ENCODE measurements at places on chromosomes 7 and 10.

GRCh38 chr10:76961841-76962240, 675.8 kb downstream of the KCNMA1 start:
- DNase-seq: no peak

DNA sequence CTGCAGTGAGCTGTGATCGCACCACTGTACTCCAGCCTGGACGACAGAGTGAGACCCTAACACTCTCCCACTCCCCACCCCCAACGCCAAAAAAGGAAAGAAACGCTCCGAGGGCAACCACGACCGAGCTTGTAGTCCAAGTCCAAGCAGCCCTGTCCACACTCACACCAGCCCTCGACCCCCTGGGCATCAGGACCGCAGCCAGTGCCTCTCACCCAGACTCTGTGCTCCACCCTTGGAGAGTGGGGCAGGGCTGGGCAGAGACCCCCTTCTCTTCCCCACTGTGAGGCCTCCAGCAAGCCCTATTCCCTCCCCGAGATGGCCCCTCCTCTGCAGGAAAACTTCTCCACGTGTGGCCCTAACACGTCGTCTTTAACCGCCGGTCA, 82.6 kb downstream of the FOXL3 start:
- DNase-seq: no peak

DNA sequence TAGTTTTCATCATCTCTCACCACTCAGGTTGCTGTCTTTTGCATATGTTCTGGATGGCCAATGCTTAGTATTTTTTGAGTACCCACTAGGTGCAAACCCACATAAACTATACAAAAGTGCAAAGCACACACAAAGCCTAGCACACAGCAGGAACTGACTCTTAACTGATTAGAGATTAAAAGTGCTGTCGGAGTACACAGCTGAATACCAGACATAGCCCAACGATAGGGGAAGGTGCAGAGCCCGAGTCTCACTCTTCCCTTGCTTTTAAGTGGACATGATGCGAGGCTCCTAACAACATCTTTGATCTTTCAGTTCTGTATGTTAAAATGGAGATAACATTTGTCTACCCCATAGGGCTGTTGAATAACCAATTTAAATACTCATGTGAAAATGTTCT, 90.8 kb downstream of the DPY19L1 start:
- DNase-seq: peak; percentile 30

DNA sequence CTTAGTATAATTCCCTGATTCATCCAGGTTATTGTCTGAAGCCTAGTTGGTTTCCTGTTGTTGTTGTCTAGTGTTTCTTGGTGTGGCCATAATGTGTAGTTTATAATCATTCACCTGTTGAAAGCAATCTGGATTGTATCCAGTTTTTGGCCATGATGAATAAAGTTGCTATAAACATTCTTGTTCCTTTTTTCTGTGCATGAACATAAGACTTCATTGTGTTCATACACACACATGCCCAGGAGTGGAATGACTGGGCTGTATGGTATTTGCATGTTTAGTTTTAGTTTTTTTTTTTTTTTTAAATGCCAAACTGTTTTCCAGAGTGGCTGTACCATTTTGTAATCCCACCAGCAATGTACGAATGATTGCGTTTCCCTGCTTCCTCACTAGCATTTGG, 349.8 kb downstream of the SDK1 start:
- no peak for DNase-seq

DNA sequence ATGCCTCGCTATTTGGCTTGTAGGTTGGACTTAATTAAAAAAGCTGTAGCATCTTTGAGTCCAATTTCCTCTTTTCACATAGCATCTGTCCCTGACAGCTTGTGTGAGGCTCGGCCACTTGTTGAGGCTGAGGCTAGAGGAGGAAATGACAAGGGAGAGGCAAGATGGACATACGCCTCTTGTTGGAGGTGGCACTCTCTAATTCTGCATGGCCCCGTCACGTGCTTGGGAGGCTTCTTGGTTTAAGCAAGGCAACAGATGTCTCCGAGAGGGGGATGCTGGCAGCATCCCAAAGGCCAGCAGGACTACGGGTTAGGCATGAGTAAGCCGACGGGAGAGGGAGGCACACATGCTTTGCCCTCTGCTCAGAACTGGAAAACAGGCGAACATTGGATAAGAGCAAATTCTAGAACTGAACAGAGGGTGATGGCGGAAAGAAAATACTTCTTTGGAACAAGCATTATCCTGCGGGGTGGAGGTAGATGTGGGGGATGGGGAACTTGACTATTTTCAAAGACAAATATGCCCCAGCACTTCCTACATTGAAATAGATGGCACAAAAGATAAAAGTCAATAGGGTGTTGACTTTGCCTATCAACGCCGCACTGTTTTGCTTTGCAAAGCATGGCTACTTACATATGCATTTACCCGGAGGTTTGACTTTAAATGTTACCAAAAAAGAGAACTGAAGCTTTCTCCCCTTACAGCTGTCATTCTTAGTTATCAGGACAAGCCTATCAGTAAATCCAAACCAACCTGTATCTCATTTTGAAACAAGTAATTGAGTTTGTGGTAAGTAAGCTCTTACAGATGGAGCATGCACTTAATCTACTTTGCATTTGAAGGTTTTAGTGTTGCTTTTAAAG, 94.8 kb downstream of the CHN2 start:
- DNase-seq: peak; percentile 100

Measured in G401 (cell line).